Renal cortex interstitium (tissue), 15 donors: ENCODE measurements at places on chromosomes 13 and 19. TPM values are rescaled to one million over a fixed set of nuclear protein-coding genes. Genes with fewer than 3 reads are reported as not detected.

GRCh38 chr19:17473041-17473440 is 2.7 kb downstream of the SLC27A1 start:
- no peak for DNase-seq

- DNase-seq, result no peak
Observed at GRCh38 chr19:343941-344624, 513 bp downstream of the MIER2 start.

DNA sequence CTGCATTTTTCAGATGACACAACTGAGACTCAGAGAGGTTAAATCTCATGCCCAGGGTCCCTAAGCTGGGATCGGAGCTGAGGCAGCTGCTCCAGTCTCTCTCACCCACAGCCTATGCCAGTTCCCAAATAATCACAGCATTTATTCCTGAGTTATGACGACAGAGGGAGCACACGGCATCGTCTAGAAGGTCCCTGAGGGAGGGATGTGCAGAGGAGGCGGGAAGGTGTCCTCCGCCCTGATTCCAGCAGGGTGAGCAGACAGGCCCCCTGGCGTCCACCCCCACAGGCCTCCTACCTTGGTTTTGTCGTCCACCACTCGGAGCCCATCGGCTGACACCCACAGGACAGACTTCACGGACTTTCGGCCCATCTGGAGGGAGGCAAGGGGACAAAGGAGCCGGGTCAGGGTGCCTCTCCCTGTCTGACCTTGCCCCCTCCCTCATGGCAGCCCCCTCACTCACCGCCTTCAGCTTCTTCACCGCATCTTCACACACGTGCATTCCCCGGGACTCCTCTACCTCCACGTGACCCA is 8.0 kb downstream of the NUMBL start:
- no peak for DNase-seq

DNA sequence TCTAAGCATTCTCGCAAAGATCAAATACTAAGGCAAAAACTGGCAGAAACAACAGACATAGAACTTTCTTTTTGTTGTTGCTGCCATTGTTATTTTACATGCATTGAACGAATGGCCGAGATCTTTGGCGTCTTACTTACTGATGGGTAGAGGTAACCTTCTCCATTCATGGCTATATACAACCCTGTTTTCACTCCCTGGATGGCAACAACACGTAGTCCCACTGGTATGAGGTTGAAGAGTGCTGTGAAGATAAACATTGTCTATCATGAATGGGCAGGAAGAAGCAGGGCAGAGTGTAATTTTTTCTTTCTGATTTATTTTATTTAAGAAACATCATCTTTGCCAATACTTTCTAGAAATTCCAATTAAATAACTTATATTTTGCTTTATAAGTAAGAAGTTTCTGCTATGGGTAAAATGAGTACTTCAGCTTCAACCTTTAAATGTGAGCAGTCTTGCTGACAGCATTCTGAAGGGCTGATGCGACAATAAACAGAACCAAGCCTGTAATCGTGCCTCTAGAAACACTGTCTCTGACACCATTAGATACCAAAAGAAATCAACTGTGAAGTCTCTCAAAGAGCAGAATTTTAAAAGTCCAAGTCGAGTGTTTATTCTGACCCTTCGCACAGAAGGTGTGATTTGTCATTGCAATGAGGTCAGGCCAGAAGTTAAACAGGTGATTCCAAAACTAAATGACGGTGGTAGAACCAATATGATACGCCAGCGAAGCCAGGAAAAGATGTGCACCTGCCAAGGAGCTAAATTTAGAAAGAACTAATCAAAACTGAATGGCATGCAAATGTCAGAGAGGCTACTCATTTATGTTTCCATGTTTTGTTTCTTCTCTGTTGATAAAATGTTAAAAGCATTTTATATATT is 416.4 kb downstream of the ITGBL1 start:
- DNase-seq, result no peak

DNA sequence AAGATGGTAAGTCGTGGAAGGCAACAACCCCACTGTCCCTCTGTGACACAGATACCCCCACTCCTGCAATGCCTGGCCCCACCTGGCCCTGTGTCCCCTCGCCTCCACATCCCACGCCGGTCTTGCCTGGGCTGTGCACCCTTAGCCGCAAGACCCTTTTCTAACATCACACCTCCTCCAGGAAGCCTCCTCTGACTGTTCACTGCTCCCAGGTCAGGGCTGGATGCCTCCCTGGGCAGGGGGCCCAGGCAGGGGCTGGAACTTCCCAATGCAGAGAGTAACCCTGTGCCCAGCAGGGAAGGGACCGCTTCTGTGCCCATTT is 1.3 kb downstream of the FBN3 start:
- no peak for DNase-seq

DNA sequence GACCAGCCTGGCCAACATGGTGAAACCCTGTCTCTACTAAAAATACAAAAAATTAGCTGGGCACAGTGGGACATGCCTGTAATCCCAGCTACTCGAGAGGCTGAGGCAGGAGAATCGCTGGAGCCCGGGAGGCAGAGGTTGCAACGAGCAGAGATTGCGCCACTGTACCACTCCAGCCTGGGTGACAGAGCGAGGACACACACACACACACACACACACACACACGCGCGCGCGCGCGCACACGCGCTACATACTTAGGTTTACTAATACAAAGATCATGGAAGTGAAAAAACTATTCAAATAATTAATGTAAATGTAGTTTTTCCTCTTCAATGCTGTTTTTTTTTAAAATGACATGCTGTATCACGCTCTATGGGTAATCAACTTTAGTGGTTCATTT is 58.5 kb upstream of the ZDHHC20 start:
- no peak for DNase-seq

DNA sequence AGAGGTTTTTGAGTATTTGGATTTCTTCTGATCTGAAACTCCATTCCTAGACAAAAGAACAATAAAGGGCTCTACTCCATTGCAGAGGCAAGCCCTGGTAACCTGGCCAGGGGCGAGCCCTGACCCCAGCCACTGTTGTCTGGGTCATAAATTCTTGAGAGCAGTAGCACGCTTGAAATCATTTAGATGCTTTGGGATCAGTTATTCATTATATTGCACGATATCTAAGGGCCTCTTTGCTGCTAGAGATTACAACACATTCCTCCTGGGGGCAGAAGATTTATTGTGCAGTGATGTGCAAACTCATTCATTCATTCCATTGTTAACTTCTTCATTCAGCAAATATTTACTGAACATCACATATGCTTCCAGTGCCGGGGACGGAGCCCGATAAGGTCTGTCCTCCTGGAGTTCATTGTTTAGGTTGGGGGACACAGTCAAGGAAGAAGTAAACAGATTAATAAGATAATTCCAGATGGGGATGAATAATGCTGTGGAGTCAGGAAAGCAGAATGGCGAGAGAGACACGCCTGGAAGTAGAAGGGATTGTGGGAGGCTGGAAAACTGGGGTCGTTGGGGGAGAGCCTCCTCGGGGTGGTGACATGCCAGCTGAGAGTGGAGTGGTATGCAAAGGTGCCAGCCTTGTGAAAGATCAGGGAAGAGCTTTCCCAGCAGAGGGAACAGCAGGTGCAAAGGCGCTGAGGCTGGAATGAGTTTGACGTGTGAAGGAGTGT is 34.9 kb downstream of the SIPA1L3 start:
- no peak for DNase-seq

DNA sequence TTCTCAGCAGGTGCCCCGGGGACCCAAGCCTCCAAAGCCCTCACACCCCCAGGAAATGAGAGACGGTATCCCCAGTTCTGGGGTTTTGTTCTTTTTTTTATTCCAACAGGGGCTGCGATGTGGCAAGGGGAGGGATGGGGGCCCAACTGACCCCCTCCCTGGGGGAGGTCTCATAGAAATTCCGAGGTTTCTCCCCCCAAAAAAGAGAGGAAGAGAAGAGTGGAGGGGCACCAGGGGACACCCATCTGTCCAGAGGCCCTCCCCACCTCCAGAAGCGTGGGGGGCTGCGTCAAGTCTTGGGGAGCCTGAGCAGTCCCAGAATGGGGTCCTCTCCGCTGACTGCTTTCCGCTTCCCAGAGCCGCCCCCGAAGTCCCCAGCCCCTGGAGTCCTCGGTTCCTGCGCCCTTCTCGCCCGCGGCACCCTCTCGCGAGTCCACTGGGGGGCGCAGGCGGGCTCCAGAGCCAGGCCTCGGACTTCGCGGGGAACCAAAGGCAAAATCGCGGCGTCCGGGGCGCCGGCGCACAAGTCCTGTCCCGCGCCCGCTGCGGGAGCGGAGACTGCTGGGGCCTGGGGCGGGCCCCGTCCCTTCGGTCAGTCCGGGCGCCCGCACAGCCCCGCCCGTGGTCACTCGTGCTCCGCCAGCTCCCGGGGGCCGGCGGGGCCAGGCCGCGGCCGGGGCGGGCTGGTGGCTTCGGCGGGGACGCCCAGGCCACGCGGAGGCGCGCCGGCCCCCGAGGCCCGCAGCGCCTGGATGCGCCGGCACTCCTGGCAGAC is 4.4 kb upstream of the ATP1A3 start:
- DNase-seq, result no peak

DNA sequence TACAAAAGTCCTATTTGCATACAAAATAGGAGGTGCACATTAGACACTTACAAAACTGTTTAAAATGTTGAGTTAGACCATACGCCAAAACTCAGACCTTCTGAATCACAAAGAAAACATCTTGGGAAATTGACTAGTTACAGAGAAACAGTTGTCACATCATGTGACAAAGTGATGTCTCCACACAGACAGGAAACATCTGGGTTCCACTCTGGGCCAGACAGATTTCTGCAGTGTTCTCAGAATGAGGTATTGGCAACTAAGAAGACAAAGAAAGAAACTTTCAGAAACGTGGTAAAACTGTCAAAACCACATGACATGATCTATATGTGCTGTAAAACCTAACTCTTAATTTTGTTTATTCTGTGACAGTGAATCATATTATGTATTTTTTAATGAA is 6.7 kb downstream of the ZNF793 start:
- DNase-seq, result no peak

The C19orf67 gene
- not detected for polyA plus RNA-seq

The ZNF99 gene
- 0.45 TPM for polyA plus RNA-seq

The CNFN gene
- polyA plus RNA-seq, result 1.6 TPM

The TSSK6 gene
- 0.59 TPM for polyA plus RNA-seq

The URAD gene
- polyA plus RNA-seq, result not detected
